CD8-positive, alpha-beta memory T cell (primary cell): ENCODE measurements at places on chromosomes 7 and 10. TPM values are rescaled to one million over a fixed set of nuclear protein-coding genes. Genes with fewer than 3 reads are reported as not detected.

Gene PRR15
- total RNA-seq: not detected

Gene CRYGN
- not detected for total RNA-seq

Gene ANXA8
- total RNA-seq: not detected

Gene CALCR
- total RNA-seq: not detected

Gene HOXA2
- not detected for total RNA-seq

Gene SEMA3E
- total RNA-seq: not detected

Gene C1QL3
- total RNA-seq: 0.26 TPM

Gene SLC39A12
- not detected for total RNA-seq

DNA sequence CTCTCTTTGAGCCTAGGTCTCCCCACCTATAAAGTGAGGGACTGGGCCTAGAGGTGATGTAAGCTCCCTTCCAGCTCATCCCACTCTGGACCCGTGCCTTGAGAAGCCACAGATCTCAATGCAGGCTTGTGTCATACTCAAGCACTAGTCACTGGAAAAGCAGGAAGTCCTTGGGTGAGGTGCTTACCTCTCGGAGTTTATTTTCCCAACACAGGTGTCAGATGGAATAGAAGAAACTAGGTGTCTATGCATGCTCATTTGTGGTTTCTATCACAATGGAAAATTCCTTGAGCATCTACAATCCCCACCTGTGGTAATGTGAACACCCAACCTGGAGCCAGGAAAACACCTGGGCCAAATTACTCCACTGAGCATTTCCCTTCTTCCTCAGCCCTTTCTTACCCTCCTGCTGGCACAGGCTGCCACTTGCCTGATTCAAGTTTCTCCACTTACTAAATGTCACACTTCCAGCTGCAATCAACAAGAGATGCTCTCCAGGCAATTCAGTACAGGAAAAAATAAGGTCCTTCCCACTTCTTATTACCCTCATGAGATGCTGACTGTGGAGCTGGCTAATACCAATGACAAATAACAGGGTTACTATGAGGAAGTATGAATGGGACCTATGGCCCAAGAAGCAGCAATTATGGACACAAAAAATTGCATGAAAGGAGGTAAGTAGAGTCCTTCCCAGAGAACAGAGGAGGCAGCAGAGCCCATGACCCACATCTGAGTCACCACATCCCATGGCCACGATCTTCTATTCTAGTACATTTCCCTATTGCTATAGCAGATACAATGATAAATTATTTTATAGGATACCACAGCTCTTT lies 13.1 kb downstream of the LSM5 start:
- no peak overlapping the region for H3K4me3 ChIP-seq
- H3K27me3 ChIP-seq: no peaks in the 10 kb centered on the region
- H3K27ac ChIP-seq: no peak overlapping the region
- no peaks in the 10 kb centered on the region for H3K36me3 ChIP-seq
- no peaks in the 10 kb centered on the region for H3K4me1 ChIP-seq

DNA sequence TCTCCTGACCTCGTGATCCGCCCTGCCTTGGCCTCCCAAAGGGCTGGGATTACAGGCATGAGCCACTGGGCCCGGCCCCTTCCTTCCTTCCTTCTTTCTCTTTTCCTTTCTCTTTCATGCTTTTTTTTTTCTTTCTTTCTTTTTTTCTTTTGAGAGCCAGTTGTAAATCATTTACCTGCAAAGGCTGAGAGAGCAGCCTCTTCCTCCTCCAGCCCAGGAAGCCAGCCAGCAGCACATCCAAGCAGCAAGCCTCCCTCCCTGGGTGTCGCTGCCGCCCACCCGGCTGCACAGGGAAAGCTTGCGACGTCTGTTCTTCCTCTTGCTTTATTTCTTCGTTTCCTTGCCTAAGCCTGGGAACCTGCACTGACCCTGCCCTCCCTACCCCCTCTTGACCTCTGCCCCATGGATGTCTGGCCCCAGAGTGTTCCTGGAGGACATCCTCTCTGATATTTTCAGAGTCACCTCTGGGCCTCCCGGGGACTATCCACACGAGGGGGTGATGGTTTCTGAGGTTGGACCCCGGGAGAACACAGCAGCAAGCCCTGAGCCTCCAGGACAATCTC lies 62.8 kb upstream of the MYL10 start:
- H3K4me3 ChIP-seq: no peak overlapping the region
- no peaks in the 10 kb centered on the region for H3K4me1 ChIP-seq
- H3K27ac ChIP-seq: no peak overlapping the region
- H3K36me3 ChIP-seq: no peaks in the 10 kb centered on the region

- H3K4me1 ChIP-seq: no peaks in the 10 kb centered on the region
- no peaks in the 10 kb centered on the region for H3K36me3 ChIP-seq
These were observed 244.0 kb upstream of the KLF6 start for GRCh38 chr10:4028854-4029583.

- DNase-seq: no peak
- no peaks in the 10 kb centered on the region for H3K4me1 ChIP-seq
- no peak overlapping the region for H3K27ac ChIP-seq
- H3K36me3 ChIP-seq: no peaks in the 10 kb centered on the region
- H3K4me3 ChIP-seq: no peak overlapping the region
These were observed 152.1 kb downstream of the SNX10 start for GRCh38 chr7:26443751-26444150.

DNA sequence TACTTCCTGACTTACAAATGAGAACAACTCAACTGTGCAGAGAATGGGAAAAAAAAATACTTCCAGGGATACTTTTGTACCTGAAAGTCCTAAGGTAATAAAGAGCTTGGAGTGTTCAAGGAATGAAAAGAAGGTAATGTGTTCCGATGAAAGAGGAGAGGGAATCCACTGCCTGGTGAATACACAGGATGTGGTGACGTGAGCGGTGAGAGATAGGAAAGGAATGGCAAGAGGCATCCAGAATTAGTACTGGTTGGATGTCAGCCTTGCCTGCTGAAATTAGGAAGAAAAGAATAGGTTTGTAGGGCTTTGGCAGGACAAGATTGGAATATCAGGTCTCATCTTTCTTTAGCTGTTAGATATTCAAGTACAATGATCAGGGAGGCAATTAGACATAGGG lies 347.7 kb downstream of the POM121L12 start:
- no peak overlapping the region for H3K27ac ChIP-seq
- no peaks in the 10 kb centered on the region for H3K27me3 ChIP-seq
- DNase-seq: no peak
- no peak overlapping the region for H3K4me3 ChIP-seq
- H3K36me3 ChIP-seq: no peaks in the 10 kb centered on the region
- no peaks in the 10 kb centered on the region for H3K4me1 ChIP-seq

DNA sequence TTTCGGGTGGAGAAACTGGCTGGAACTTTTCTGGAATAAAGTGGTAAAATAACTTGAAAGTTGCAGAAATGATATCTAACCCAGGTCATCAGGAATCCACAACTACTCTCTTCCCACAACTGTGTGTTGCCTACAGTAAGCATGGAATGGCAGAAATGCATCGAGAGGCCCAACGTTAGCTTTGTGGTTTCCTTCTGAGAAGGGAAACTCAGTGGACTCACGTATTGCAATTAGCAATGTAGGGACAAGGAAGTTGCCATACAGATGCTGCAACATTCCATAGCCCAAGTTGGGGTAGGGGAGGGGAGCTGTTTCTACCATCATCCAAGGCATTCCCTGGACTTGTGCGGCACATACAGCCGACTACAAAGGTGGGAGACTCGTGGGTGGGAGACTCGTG lies 1.9 kb downstream of the PON1 start:
- no peaks in the 10 kb centered on the region for H3K36me3 ChIP-seq
- H3K27ac ChIP-seq: no peak overlapping the region
- no peaks in the 10 kb centered on the region for H3K4me1 ChIP-seq
- no peak for DNase-seq
- H3K4me3 ChIP-seq: no peak overlapping the region
- peaks cover 7% of the 10 kb centered on the region for H3K27me3 ChIP-seq

- no peaks in the 10 kb centered on the region for H3K36me3 ChIP-seq
- H3K27ac ChIP-seq: no peak overlapping the region
- DNase-seq: no peak
- H3K4me3 ChIP-seq: no peak overlapping the region
- no peaks in the 10 kb centered on the region for H3K27me3 ChIP-seq
- peaks cover 33% of the 10 kb centered on the region for H3K4me1 ChIP-seq
These were observed 147.9 kb downstream of the PFKFB3 start for GRCh38 chr10:6350609-6351008.

- no peak for DNase-seq
- no peak overlapping the region for H3K4me3 ChIP-seq
- no peaks in the 10 kb centered on the region for H3K27me3 ChIP-seq
- no peaks in the 10 kb centered on the region for H3K4me1 ChIP-seq
These were observed 885.0 kb upstream of the LRRN3 start for GRCh38 chr7:110205899-110206298.

DNA sequence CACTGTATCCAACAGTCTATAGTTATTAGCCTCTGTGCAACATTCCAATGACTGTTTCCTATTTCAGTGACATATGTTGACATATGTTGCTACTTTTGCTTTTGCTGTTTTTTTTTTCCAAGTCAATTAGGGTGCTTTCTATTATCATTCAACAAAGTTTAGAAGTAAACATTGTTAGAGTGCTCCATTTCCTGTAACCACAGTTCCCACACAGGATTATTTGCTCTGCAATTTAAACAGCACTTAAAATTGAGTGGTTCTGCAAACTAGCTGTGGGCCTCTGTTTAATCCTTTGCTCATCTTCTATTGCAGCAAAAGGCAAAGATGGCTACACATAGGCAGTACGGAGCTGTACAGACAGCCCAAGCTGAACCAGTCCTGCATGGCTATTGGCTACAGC lies 46.5 kb upstream of the PTN start:
- H3K4me1 ChIP-seq: no peaks in the 10 kb centered on the region
- H3K4me3 ChIP-seq: no peak overlapping the region
- H3K27me3 ChIP-seq: no peaks in the 10 kb centered on the region
- no peaks in the 10 kb centered on the region for H3K36me3 ChIP-seq

- no peaks in the 10 kb centered on the region for H3K36me3 ChIP-seq
- DNase-seq: no peak
- H3K27ac ChIP-seq: no peak overlapping the region
- H3K27me3 ChIP-seq: no peaks in the 10 kb centered on the region
These were observed 31.9 kb upstream of the CRHR2 start for GRCh38 chr7:30714129-30714528.

DNA sequence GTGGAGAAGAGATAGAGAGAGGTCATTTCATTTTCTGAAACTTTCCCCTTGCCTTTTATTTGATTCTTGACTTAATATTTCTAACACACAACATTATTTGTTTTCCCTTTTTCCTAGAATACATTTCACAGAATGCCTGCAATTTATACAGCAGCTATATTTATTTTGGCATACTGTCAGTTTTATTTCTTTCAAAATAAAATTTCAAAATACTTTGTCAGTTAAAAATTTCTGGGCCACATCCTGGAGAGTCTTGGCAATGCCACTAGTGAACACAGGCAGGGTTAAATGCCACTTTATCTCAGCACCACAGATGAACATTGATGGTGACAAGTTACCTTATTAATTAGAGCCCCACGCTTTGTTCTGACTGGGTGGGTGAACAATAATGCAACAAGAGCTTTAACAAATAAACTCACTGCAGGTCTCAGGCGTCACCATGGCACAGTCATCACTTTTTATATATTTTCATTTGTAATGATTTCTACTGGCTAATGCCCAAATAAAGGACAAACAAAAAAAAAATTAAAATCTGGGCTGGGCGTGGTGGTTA lies 494.0 kb downstream of the KIF20B start:
- no peak overlapping the region for H3K27ac ChIP-seq
- no peaks in the 10 kb centered on the region for H3K4me1 ChIP-seq
- H3K27me3 ChIP-seq: no peaks in the 10 kb centered on the region
- H3K4me3 ChIP-seq: no peak overlapping the region
- no peak for DNase-seq

DNA sequence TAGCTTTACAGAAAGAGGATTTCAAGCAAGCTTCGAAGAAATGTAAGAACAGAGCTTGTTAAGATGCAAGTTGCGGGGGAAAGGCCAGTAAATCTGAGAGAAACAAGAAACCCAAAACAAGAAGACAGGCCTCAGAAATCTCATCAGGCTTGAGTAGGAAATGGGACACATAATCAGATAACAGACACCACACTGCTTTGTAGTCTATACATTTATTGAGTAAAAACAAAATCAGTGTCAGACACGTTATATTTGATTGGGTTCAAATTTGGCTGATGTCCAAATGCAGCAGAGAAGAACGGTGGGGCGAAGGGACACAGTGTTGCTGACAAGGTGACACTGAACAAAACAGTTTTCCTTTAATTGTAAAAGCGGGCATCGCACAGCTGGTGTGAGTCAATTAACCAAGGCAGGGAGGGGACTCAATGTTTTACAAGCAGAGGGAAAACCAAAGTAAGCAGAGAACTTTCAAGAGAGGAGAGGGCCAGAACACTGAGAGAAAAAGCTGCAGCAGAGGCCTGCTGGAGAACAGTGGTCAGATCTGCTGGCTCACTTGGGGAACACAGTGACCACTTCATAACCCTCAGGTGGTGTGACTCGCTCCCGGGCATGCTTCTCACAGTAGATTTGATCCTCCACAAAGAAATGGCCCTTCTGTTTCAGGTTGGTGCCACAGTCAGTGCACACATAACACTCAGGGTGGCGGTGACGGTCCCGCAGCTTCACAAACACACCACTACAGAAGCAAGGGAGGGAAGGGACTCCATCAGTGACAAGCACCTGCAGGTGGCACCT lies 43.5 kb downstream of the ACSM6 start:
- H3K27ac ChIP-seq: no peak overlapping the region
- no peaks in the 10 kb centered on the region for H3K27me3 ChIP-seq
- no peak overlapping the region for H3K4me3 ChIP-seq
- H3K4me1 ChIP-seq: no peaks in the 10 kb centered on the region

DNA sequence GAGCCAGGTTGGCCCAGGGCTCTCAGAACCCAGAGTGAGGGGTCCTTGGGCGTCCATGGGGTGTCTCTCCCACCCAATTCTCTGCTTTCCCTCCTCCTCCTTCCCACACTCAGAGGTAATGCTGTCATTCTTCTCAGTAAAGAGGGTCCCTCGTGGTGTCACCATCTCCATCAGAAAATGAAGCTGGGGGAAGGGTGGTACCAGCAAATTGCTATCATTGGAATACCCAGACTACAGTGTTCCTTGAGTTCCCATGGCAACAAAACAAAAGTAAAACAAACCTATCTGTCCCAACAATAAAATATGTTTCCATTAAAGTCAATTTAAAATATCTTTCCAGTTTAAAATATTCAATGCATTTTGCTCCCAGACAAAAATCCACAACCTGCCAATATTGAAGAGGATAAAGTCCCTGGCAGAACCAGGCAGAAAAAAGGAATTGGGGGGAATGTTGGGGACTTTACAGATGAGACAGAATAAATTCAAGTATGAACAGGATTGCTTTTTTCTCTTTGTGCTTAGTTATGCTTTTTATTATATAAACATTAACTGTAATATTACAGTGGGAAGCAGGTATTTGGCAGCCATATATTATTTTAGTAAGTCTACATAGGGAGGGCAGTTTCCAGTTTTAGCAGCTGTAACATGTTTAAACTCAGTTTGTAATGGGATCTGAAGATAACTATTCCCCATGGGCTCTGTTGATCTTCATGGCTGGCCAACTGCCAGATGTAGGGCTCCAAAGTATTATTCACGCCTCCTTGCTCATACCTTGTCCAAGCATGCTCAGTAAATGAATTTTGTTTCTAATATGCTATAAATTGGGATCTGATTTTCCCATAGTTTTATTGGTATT lies 182.1 kb downstream of the ARID5B start:
- H3K4me3 ChIP-seq: peak overlapping the region; percentile 53
- H3K36me3 ChIP-seq: peaks cover 5% of the 10 kb centered on the region
- no peak for DNase-seq
- peaks cover 37% of the 10 kb centered on the region for H3K4me1 ChIP-seq

- no peaks in the 10 kb centered on the region for H3K4me1 ChIP-seq
- no peak for DNase-seq
- H3K4me3 ChIP-seq: no peak overlapping the region
- no peaks in the 10 kb centered on the region for H3K36me3 ChIP-seq
These were observed 170.3 kb downstream of the PAXIP1 start for GRCh38 chr7:154832557-154833138.
